ENCODE measurements at places on chromosomes 7 and 10.

DNA sequence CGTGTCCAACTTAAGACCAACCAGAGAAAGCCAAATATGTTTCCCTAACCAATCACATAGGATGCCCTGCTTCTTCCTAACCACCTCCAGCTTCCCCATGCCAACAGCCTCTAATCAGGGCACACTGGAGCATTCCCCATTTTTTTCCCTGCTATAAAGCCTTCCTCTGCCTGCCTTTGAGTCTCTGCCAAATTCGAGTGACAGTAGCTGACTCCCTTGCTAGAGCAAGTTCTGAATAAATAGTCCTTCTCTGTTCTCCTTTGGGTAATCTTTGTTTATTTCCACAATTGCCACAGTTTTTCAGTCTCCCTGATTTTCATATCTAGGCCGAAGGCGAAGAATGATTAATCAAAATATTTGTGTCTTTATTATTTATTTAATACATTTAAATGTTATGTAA is 96.7 kb downstream of the ANLN start:
- no peak for DNase-seq

GRCh38 chr7:107579885-107580715 is at the start of gene BCAP29:
Gene BCAP29 (plus strand): TSS chr7:107580246. CDS start chr7:107580773, 527 bp downstream.
- DNase-seq: peak; percentile 57

GRCh38 chr10:94461503-94461902 is 59.2 kb downstream of the TBC1D12 start:
- DNase-seq: no peak

- DNase-seq: no peak
These were observed 1.5 kb upstream of the RELN start for GRCh38 chr7:103990991-103991390.

GRCh38 chr10:69726850-69727249 is 74.9 kb upstream of the COL13A1 start:
- DNase-seq: no peak

- DNase-seq: no peak
These were observed 166.0 kb upstream of the EEPD1 start for GRCh38 chr7:35987016-35987415.

DNA sequence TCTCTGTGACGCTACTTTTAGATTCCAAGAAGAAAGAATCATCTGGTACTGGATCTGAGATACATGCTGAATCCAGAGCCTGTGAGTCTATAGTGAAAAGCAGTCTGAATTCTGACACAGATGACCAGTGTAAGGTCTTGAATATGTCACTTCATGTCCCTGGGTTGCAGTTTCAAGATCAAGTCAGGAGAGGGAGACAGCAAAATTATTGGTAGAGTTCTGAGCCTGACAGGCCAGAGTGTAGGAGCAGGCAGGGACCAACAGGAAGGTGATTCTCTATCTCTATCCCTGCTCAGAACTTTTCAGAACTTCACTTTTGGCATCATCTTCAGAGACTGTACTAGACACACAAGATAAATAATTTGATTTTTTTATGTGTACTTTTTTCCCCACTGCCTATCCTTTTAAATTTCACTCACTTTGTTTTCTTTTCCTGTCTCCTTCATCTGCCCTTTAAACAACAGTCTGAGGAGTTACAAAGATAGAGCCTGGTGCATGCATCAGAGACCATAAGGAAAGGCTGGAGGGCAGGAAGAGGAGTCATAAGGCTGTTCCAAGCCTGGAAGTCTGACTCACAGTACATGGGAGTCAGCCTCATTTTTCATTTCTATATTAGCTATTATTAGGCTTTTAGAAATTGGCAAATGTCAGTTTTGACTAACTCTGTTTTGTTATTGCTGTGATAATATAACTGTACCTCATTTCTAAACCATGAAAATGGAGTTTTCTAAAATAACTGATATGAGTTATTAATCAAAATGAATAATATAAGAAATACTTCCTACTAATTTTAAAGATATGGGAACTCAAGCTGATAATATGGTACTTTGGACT is 120.2 kb upstream of the TMEM229A start:
- DNase-seq: no peak

DNA sequence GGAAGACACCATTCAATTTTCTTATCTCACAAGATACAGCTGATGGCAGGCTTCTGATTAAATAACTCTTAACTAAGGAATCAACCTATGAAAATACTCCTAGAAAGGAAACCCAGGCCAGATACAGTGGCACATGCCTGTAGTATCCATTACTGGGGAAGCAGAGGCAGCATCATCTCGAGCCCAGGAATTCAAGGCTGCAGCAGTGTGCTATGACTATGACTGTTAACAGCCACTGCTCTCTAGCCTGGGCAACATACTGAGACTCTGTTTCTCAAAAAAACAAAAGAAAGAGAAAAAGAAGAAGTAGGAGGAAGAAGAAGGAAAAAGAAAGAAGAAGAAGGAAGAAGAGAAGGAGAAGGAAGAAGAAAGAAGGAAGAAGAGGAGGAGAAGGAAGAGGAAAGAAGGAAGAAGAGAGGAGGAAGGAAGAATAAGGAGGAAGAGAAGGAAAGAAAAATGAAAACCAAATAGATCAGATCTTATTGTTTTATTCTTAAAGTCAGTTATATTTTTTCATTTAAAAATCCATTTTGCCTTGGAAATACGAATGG is 18.0 kb downstream of the DPY19L1 start:
- DNase-seq: no peak

GRCh38 chr7:15582773-15583172 is 21.0 kb upstream of the AGMO start:
- DNase-seq: no peak

DNA sequence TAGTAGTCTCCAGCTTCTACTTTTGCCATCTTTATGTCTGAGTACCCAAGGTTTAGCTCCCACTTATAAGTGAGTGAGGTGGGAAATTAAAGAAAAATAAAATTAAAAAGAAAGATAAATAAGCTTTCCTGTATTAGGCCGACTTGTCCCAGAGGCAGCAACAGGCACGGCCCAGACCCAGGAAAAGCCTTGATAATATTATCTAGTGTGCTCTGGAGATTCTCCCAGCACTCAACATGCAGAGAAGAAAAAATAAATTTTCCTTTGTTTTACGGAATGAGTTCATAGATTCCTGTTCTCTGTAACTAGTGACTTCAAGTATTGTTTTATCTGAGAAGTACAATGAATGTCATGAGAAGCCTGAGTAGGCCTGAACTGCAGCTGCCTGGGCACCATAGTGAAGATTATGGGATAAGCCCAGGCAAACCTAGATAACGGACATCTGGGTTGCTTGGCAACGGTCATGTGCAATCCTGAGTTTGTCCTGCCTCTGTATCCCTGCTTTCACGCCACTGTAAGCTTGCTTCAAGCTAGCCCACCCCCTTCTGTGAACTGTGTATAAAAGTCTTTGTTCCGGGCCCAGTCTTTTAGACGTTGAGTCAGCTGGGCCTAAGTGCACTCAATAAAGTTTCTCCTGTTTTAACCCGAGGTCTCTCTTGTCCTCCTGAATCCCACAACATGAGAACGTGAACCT is 6.4 kb downstream of the ATE1 start:
- DNase-seq: no peak

GRCh38 chr10:97217299-97217698 is 31.5 kb upstream of the SLIT1 start:
- DNase-seq: no peak

GRCh38 chr7:131692131-131692960 is 135.9 kb upstream of the PODXL start:
- DNase-seq: no peak

DNA sequence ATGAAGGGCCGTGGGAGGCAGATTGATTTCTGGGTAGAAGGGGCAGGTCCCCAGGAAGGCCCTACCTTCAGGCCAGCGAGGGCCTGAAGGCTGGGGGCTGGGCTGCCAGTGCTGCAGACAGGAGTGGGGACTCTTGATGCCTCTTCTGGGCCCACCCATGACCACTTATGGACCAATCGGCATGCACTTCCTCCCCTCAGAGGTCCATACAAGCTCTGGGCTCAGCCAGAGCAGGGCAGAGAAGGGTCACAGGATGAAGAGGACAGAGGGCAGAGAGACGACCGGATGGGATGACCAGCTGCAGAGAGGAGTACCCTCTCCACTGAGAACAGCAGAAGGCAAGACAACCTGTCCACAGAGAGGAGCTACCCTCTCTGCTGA is 120.1 kb downstream of the DYNC2I1 start:
- no peak for DNase-seq

DNA sequence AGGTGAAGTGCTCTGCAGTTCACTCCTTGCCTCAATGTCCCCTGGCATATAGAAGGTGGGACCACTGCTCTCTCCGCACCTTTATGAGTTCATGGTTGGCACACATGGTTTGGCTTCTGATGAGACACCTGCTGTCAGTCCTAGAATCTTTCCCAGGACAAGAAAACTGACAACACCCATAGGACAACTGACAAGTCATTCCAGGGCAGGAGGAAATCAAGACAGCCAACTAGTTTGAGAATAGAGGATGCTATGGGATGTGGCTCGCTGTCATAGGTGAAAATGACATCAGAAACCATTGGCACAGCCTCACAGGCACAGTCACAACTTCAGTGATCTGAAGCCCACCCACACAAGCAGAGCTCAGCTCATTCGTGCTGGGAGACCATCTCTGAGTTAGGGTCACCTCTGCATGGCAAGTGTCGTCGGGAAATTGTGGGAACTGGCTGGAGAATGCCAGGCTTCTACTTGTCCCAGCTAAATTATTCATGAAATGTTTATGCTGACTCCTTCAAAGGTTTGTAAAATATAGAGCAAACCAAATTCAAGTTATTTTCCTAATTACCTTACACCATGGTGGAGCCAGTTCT is 762.4 kb downstream of the GRID1 start:
- DNase-seq: no peak

DNA sequence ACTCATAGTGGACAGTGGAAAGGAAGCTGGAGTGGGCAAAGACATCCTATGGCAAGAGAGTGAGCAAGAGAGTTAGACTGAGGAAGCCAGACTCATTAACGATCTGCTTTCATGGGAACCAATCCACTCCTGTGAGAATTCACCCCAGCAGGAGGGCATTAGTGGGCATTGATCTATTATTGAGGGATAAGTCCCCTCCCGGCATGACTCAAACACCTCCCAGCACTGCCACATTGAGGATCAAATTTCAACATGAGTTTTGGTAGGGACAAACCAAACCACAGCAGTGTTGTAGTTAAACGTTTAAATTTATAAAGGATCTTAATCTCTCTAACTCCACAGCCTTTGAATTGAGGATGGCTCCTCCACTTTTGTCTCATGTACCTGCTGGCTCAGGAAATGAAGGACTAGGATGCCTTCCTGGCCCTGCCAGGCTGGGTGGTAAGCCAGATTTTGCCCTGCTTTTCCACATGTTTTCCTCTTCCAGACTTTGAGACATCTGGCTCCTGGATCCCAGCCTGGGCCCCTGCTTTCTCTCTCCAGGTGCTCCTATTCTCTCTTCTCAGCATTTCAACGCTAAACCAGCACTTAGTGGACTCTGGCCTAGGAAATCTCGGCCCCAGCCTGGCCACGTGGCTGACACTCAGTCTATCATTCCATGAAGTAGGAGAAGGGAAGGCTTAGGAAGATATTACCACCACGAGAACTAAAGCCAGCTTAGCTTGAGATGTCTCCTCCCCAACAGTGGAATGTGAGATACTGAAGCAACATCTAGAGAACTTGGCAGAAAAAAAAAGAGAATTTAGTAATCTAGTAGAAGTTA is 96.5 kb upstream of the PIP4K2A start:
- DNase-seq: no peak

- DNase-seq: no peak
These were observed 200.8 kb upstream of the PFKP start for GRCh38 chr10:2866569-2866968.

DNA sequence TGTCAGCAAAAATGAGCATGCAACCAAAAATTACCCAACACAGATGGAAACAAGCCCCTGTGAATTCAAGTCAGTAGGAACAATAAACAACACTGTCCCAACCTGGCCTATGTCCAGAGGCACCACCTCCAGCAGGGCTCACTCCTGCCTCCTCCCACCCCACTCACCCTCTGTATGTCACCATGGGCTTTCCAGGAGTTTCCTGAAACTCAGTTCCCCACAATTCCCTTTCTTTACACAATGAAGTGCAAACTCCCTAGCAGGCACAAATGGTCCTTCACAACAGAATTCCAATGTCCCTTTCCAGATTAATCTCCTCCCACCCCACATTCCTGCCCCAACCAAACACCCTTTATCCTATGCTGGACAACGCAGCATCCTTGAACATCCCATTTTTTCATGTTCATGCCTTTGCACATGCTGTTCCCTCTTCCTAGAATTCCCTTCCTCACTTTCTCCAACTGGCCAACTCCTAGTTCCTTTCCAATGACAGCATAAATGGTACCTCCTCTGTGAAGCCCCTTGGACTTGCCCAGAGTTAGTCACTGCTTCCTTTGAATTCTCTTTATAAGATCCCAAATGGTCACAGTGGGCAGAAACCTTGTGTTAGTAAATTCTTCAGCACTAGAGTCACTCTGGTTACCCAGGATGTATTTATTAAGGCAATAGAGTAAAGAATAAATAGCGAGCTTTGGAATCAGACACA is 157.5 kb downstream of the SLIT1 start:
- no peak for DNase-seq

- no peak for DNase-seq
These were observed 249.8 kb downstream of the TRIL start for GRCh38 chr7:28708033-28708951.

DNA sequence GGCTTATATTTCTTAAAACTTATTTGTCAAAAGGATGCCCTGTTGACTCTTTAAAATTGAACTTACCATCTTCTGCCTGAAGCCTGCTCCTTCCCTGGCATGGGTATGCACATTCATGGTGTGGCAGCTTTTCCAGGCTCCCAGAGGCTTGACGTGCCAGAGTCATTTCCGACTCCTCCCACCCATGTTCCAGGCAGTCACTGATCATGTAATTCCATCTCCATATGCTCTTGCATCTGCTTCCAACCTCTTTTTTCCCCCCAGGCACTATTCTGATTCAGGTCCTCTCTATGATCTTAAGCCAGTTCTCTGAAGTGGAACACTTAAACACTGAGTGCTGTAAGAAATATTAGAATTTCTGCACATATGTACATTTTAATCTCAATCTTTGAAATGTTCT is 82.2 kb downstream of the CFAP58 start:
- no peak for DNase-seq

GRCh38 chr10:114283091-114283490 is 44.0 kb downstream of the VWA2 start:
- DNase-seq: no peak

DNA sequence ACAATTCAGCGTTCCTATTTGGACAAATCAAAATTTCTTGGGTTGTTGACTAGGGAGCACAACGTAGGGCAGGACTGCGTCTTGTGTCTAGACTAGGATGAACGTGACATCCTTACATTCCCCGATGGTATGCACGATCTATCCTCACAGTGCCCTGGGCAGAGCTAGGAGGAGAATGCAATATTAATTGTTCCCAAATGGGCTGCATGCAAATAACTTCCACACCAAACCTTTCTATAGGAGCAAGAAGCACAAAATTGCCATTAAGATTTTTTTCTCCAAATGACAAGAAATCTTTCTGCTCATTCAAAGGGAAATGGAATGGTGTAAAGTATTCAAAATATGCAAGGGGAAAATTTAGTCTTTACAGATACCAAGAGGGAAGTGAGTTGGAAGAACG is 21.4 kb upstream of the AQP1 start:
- no peak for DNase-seq

- DNase-seq: peak; percentile 28
These were observed at the start of gene CARD11 for GRCh38 chr7:3043544-3044371. Gene CARD11 (minus strand): TSS chr7:3043867. CDS start chr7:2958506, 85,361 bp downstream.
